T-cell (primary cell): ENCODE measurements at places on chromosomes 1 and 21. TPM values are rescaled to one million over a fixed set of nuclear protein-coding genes. Genes with fewer than 3 reads are reported as not detected.

MYCL gene
- 0.38 TPM for total RNA-seq

CD247 gene
- 385 TPM for total RNA-seq

MYBPH gene
- total RNA-seq, result not detected

CTSE gene
- total RNA-seq, result not detected

RPTN gene
- not detected for total RNA-seq

DNA sequence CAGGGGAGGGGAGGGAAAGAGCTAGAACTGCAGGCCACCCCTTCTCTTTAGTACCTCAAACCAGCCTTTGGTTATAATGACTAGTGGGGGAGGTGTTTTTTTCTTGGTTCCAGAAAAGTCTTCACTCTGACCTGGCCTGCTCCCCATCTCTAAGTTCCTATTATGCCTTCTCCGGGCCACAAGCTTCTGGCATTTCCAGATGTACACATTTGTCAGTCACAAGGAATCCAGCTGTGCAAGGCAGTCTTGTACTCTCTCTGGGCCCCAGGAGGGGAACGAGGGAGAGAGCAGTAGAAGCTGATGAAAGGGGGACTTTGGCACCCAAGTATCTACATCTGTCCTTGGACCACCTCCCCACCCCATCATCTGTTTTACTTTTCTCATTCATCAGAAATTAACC is 2.7 kb upstream of the FALEC start:
- H3K4me3 ChIP-seq, result no peak overlapping the region
- H3K27ac ChIP-seq, result no peak overlapping the region
- H3K36me3 ChIP-seq, result no peaks in the 10 kb centered on the region
- H3K4me1 ChIP-seq, result peaks cover 11% of the 10 kb centered on the region
- no peaks in the 10 kb centered on the region for H3K27me3 ChIP-seq
- no peak for DNase-seq

DNA sequence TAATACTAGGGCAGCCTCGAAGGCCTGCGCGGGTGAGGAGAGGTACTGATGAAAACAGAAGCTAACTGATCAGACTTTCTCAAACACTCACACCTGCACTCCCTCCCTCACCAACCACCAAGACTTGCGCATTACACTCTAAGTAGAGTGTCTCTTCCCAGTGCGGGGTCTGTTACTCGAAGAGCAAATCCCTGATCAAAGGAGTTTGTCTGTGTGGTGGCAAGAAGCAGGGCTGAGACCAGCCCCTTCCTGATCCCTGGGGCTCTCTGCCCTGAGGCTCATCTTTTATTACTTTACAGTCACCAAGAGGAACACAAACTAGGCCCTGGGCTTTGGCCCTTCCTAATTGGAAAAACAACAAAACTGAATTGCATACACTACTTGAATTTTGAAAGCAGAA is 19.5 kb upstream of the TSNAX start:
- no peak overlapping the region for H3K4me3 ChIP-seq
- no peaks in the 10 kb centered on the region for H3K27me3 ChIP-seq
- no peaks in the 10 kb centered on the region for H3K36me3 ChIP-seq
- DNase-seq, result no peak

GRCh38 chr1:86335916-86336315 is 60.2 kb downstream of the ODF2L start:
- no peak overlapping the region for H3K27ac ChIP-seq
- no peak overlapping the region for H3K4me3 ChIP-seq
- H3K4me1 ChIP-seq, result no peaks in the 10 kb centered on the region
- no peaks in the 10 kb centered on the region for H3K36me3 ChIP-seq
- DNase-seq, result no peak

DNA sequence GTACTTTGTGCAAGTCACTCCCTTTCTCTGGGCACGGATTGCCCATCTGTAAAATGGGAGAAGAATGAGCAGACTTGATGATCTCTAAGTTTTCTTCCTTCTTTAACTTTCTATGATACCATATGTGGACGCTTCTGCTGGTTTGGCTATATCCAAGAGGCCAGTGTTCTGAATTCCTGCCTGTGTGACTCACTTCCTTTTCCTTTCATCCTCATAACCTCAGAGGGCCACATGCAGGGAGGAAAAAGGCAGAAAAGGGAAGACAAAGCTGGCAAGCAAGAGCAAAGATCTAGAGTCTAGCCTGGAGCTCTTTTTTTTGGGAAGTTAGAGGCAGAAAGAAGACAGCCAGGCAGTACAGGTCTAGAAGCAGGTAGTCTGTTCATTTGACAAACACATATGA is 151.2 kb downstream of the OMA1 start:
- DNase-seq, result no peak
- H3K36me3 ChIP-seq, result no peaks in the 10 kb centered on the region
- no peak overlapping the region for H3K4me3 ChIP-seq
- peaks cover 20% of the 10 kb centered on the region for H3K4me1 ChIP-seq
- no peak overlapping the region for H3K27ac ChIP-seq

DNA sequence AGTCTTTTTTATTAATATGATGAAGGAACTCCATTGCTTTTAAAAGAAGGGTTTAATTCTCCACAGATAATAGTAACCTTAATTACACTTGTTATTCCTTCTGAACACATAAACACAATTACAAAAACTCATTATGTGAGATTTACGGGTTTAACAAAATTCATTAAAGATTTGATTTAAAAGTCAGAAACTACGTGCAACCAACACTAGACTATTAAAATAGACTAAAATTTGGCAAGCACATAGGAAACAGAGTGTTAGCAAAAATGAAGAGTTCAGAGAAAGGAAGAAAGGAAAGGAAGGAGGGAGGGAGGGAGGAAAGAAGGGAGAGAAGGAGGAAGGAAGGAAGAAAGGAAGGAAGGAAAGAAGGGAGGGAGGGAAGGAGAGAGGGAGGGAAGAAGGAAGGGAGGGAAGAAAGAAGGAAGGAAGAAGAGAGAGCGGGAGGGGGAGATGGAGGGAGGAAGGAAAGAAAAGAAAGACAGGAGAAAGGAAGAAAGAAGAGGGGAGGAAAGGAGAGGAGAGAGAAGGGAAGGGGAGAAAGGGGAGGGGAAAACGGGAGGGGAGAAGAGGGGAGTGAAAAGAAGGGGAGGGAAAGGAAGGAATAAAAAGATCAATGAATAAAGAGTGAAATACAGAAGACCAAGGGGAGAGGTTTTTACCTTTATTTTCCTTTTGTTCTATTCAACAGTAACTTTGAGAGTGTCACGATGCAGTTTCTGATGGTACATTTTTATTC is 123.4 kb upstream of the LYPLAL1 start:
- no peaks in the 10 kb centered on the region for H3K36me3 ChIP-seq
- no peaks in the 10 kb centered on the region for H3K27me3 ChIP-seq
- no peak overlapping the region for H3K27ac ChIP-seq

- H3K27me3 ChIP-seq, result peaks cover 23% of the 10 kb centered on the region
- no peaks in the 10 kb centered on the region for H3K36me3 ChIP-seq
- no peak for DNase-seq
- H3K27ac ChIP-seq, result no peak overlapping the region
- H3K4me3 ChIP-seq, result no peak overlapping the region
- H3K4me1 ChIP-seq, result no peaks in the 10 kb centered on the region
These were observed 9.5 kb downstream of the EPHA8 start for GRCh38 chr1:22572818-22573217.

DNA sequence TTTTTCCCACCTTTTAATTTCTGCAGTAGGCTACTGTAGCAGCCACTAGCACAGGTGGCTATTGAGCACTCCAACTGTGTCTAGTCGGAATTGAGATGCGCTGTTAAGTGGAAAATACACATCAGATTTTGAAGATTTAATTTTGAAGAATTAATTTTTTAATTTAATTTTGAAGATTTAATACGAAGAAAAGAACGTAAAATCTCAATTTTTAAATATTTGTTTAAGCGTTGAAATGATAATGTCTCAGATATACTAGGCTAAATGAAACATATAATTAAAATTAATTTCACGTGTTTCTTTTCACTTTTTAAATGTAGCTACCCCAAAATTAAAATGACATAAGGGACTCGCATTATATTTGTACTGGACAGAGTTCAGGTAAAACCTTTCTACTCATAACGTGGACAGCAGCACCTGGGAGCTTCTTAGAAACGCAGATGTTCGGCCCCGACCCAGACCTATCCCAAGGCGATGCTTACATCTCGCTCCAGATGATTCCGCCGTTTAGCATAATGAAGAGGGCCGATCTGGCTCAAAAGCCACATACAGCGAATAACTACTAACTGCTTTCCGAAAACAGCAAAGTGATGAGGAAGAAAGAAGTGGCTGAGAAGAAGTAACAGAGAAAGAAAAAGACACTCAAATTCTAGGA is 717 bp downstream of the CRYZL1 start:
- H3K27ac ChIP-seq, result peak overlapping the region; percentile 85
- no peaks in the 10 kb centered on the region for H3K36me3 ChIP-seq
- H3K27me3 ChIP-seq, result peaks cover 10% of the 10 kb centered on the region

GRCh38 chr1:153790966-153791647 is 15.9 kb downstream of the SLC27A3 start:
- no peaks in the 10 kb centered on the region for H3K27me3 ChIP-seq
- no peak for DNase-seq
- H3K36me3 ChIP-seq, result no peaks in the 10 kb centered on the region
- peak overlapping the region; percentile 14 for H3K27ac ChIP-seq

DNA sequence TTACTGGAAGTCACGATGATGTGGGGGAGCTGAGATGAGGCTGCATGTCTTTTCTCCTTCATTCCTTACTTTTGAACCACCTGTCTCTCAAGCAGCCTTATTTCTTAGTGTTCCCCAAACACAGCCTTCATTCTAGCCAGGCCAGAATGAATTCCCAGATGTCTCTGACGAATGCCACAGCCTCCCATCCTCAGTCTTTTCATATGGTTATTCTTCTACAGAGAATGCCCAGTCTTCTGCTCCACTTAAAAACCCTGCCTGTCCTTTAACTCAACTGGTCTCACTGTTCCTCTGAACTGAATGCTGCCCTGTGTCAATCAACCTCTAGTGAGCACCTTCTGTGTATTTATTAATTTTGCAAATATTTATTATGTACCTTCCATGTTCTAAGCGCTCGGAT is 156.2 kb downstream of the PLA2G4A start:
- no peak overlapping the region for H3K4me3 ChIP-seq
- no peaks in the 10 kb centered on the region for H3K36me3 ChIP-seq
- no peak overlapping the region for H3K27ac ChIP-seq
- no peaks in the 10 kb centered on the region for H3K4me1 ChIP-seq
- no peaks in the 10 kb centered on the region for H3K27me3 ChIP-seq
- DNase-seq, result no peak

DNA sequence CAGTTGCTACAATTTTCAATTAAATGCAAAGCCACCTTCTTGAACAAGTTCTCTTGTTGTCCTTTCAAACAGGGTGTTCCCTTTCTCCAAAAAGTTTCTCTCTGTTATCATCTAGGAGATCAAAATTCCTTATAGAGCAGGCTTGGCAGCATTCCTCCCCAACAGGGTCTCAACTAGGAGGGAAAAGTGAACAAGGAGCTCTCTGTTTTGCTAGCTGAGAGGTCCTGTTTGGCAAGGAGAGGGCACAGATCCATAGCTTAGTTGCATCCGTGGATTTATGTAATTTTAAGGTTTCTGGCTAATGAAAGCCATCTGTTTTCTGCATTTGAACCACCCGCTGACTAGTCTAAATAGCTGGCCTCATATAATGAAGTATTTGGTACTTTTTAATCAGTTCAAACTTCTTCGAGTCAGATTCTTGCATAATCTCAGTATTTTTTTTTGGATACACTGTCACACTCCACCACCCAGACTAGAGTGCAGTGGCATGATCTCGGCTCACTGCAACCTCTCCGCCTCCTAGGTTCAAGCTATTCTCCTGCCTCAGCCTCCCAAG is 54.0 kb downstream of the APP start:
- H3K36me3 ChIP-seq, result no peaks in the 10 kb centered on the region
- no peak for DNase-seq
- no peak overlapping the region for H3K4me3 ChIP-seq
- no peaks in the 10 kb centered on the region for H3K27me3 ChIP-seq
- no peak overlapping the region for H3K27ac ChIP-seq
- no peaks in the 10 kb centered on the region for H3K4me1 ChIP-seq

GRCh38 chr21:25961042-25961441 is 209.5 kb downstream of the APP start:
- H3K36me3 ChIP-seq, result no peaks in the 10 kb centered on the region
- DNase-seq, result no peak
- no peak overlapping the region for H3K4me3 ChIP-seq
- no peak overlapping the region for H3K27ac ChIP-seq
- H3K27me3 ChIP-seq, result no peaks in the 10 kb centered on the region

DNA sequence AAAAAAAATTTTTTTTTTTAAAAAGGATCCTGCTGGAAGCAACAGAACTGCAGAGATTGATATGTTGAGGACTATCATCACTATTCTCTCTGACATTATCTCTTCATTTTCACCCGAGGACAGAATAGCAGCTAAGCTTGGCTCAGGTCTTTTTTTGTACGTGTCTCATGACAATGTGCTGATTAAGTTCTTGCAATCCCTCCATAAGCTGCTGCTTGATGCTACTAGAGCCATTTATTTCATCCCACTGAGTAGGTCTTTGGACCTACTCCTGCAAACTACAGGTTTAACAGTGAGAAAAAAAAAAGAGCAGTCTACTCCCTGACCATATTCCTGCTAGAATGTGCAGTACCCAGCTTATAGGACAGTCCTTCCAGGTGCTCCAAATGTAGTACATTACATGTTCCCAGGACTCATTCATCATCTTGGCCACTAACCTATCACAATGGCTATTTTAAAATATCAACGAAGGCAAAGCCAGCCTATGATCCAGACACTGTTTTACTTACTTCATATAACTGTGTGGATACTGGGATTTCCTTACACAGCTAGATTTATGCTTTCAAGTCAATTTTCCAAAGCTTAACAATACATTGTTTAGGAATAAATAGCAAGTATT is 54.1 kb downstream of the ARHGAP29 start:
- H3K4me3 ChIP-seq, result no peak overlapping the region
- H3K4me1 ChIP-seq, result no peaks in the 10 kb centered on the region
- H3K27ac ChIP-seq, result no peak overlapping the region
- no peaks in the 10 kb centered on the region for H3K27me3 ChIP-seq
- no peaks in the 10 kb centered on the region for H3K36me3 ChIP-seq

DNA sequence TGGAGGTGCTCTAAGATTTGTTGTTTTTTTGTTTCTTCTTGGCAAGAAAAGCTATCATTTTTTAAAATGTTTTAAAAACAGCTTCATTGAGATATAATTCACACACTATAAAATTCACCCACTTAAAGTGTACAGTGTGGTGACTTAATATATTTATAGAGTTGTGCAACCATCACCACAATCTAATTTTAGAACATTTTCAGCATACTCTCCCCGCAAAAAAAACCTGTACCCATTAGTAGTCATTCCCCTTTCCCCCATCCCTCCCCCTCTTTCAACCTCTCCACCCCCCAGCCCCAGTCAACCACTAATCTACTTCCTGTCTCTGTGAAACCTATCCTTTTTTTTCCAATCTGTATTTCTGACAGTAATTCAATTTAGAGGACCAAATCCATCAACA is 30.6 kb downstream of the ZC3H11B start:
- no peak overlapping the region for H3K27ac ChIP-seq
- no peaks in the 10 kb centered on the region for H3K36me3 ChIP-seq
- H3K4me3 ChIP-seq, result no peak overlapping the region
- DNase-seq, result no peak
- H3K27me3 ChIP-seq, result no peaks in the 10 kb centered on the region

GRCh38 chr21:33680870-33681269 is 38.6 kb downstream of the ITSN1 start:
- H3K27me3 ChIP-seq, result no peaks in the 10 kb centered on the region
- no peak overlapping the region for H3K27ac ChIP-seq
- H3K4me3 ChIP-seq, result no peak overlapping the region
- no peaks in the 10 kb centered on the region for H3K4me1 ChIP-seq
- no peaks in the 10 kb centered on the region for H3K36me3 ChIP-seq

- DNase-seq, result peak; percentile 94
- peak within 1 kb of the TSS; percentile 97 for H3K27ac ChIP-seq
- H3K27me3 ChIP-seq, result no peaks in the 10 kb centered on the region
- no peaks in the 10 kb centered on the region for H3K36me3 ChIP-seq
- H3K4me1 ChIP-seq, result peaks cover 36% of the 10 kb centered on the region
- H3K4me3 ChIP-seq, result peak within 1 kb of the TSS; percentile 82
These were observed at the start of gene PRUNE1 for GRCh38 chr1:151008244-151009205. Gene PRUNE1, plus strand, starts transcription at chr1:151008449. Its CDS starts 184 bp downstream, at chr1:151008633.
